ENCODE measurements at places on chromosomes 4 and X.

GRCh38 chrX:33307911-33308354, 96.6 kb upstream of the DMD start:
- DNase-seq, result no peak

GRCh38 chr4:185249105-185249504, 39.7 kb downstream of the SNX25 start:
- DNase-seq, result no peak

DNA sequence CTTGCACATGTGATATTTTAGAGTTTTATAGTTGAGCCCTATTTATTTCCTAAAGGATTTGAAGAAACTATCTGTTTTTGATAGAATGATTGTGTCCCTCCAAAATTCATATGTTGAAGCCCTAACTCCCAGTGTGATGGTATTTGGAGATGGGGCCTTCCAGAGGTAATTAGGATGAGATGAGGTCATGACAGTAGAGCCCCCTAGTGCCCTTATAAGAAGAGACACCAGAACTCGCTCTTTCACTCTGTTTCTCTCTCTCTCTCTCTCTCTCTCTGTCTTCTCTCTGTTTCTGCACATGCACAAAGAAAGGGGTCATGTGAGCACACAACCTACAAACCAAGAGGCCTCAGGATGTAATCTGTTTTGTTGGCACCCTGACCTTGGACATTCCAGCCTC, 921.9 kb upstream of the DIAPH2 start:
- no peak for DNase-seq

DNA sequence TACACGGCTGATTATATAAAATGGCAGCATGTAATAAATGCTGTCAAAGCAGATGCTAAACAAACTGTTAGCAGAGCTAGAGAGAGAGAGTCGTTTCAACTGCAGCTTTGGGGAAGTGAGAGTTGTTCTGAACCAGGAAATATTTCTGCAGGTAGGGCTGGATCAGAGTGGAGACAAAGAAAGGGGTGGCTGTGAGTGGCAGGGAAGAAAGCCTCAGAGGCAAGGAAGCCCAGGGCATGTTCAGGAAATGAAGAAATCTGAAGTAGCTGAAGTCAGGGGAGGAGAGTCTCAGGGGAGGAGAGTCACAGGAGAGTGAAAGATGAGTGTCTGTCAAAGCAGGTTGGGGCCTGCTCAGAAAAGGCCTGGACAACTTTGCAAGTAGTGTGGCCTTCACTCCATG, 48.4 kb upstream of the RPS6KA3 start:
- no peak for DNase-seq

- DNase-seq, result no peak
Measured at GRCh38 chr4:115664285-115664684, 550.9 kb upstream of the NDST4 start.

DNA sequence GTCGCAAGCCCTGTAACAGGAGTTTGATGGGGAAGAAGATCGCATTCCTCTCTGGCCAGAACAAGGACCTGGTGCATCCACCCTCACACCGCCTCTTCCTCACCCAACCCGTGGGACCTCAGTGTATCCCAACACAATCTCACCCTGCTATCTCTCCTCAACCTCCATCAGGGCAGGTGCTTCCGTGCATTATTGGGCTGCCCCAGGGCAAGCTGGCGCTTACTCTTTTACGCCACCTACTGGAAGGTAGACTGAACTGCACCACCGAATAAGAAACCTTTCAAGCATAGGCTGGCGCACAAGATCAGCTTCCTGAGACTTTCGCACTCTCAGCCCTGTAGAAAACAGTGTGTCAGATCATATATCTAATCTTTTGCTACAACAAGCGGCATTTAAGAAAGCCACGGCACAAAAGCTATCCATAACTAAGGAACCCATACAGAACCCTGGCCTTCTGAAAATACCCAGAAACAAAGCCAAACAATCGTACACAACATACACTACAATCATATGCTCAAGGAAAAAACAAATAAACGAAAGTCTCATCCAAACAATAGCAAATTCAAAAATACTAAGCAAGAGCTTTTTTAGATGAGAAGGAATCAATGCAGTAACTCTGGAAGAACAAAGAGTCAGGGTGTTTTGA, 209.3 kb downstream of the UGT8 start:
- peak; percentile 44 for DNase-seq

GRCh38 chr4:151888367-151888866, 127.6 kb upstream of the GATB start:
- no peak for DNase-seq

DNA sequence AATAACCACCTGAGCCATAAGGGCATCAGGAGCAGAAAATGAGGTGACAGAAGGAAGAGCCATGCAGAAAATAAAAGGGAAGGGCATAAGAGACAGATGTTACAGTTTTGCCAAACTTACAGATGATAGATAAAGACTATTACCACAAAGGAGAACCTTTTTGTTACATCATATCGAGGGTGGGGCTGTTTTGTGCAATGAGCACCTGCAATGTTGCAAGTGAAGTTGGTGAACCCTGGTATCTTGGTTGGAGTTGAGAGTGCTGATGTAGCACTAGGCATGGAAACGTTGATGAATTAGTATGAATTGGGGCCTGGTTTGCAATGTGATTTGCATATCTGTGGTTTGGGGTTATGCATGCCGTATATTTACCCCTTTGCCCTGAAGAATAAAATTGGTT, 119.8 kb upstream of the TEX13D start:
- DNase-seq, result peak; percentile 47

DNA sequence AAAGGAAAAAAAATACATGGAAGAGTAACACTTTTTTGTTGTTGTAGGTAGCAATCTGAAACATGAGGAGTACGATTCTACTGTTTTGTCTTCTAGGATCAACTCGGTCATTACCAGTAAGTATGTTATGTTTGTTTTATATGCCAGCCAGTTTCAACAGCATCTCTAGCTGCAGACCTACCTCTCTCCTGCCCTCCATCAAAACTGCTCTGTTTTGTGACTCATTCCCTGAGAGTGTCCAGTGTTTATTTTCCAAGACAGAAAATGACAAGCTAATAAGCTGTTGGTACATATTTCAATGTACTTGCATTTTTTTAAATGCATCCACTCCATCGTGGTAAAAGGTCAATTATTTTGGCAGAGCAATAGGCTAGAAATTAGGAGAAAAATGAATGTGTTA, 347 bp downstream of the AMTN start:
- no peak for DNase-seq

- peak; percentile 50 for DNase-seq
Measured at GRCh38 chrX:19571711-19572110, 56.4 kb upstream of the MAP3K15 start.
